ENCODE measurements at places on chromosomes 12 and 14.

DNA sequence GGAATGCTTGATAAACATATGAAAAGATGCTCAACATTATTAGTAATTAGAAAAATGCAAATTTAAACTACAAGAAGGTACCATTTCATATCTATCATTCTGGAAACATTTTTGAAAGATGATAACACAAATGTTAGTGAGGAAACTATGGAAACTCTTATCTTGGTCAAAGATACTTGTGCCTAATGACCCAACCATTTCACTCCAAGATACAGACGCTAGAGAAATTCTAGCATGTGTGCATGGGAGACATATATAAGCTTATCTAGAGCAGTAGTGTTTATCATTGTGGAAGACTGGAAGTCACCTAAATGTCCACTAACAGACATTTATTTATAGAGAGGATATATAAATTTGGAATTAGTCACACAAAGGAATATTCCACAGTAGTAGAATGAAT is 143.1 kb upstream of the HMGA2 start:
- DNase-seq, result no peak

GRCh38 chr12:53034459-53034858 is 15.4 kb upstream of the TNS2 start:
- no peak for DNase-seq

- DNase-seq, result no peak
Measured at GRCh38 chr12:15897433-15897832, 13.7 kb upstream of the DERA start.

DNA sequence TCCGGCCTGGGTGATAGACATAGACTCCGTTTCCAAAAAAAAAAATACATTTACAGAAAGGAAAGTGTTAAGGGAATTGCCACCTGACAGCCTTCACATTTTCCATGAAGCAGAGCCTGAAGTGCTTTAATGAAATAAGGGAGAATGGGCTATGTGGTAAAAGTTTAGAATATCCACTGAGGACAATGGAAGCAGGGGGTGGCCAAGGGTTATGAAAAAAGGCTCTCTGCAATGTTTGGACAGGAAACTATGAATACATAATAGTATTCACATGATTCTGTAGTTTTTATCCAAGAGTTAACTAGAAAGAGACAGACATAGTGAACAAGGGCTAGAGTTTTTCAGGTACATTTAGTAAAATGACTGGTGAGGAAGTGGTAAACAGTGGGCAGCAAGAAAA is 75.3 kb downstream of the COCH start:
- no peak for DNase-seq

GRCh38 chr14:44170101-44170500 is 337.0 kb downstream of the FSCB start:
- no peak for DNase-seq

- DNase-seq, result no peak
Measured at GRCh38 chr14:65813760-65814384, 401.3 kb downstream of the FUT8 start.

GRCh38 chr14:54803396-54803795 is 99.2 kb downstream of the GCH1 start:
- DNase-seq, result no peak

- DNase-seq, result no peak
Measured at GRCh38 chr12:46134205-46134811, 134.5 kb downstream of the SLC38A1 start.

- no peak for DNase-seq
Measured at GRCh38 chr14:100599981-100600380, 12.8 kb upstream of the BEGAIN start.

- no peak for DNase-seq
Measured at GRCh38 chr12:101040936-101041335, 169.1 kb downstream of the SLC5A8 start.

DNA sequence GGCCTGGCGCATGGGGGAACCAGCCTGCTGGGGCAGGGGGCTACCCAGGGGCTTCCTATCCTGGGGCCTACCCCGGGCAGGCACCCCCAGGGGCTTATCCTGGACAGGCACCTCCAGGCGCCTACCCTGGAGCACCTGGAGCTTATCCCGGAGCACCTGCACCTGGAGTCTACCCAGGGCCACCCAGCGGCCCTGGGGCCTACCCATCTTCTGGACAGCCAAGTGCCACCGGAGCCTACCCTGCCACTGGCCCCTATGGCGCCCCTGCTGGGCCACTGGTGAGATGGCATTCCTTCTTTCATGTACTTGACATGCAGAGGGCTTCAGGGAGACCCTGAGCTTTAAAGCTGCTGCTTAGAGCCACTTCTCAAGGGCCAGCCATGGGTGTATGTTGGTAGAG is 9.0 kb downstream of the LGALS3 start:
- no peak for DNase-seq

DNA sequence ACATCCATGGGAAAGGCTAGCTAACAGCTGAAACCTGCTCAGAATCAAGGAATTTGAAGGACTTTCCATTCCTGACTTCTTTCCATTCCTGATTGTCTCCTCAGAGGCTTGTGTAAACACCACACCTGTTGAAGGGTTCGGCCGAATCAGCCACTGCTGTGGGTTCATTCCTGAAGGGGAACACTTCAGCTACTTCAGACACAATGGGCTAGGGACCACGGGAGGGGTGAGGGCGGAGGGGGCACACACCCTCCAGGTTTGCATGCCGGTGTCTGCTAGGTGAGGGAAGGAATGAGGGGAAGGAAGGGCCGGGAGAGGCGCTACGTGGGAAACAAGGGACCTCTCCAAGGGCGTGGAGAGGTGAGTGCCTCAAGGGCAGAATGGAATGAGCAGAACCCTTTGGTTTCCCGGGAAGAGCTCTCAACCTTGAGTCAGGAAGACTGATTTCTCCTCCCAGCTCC is 1.3 kb downstream of the GPRC5A start:
- DNase-seq, result no peak

- DNase-seq, result no peak
Measured at GRCh38 chr14:49593016-49593415, 5.7 kb upstream of the LRR1 start.

DNA sequence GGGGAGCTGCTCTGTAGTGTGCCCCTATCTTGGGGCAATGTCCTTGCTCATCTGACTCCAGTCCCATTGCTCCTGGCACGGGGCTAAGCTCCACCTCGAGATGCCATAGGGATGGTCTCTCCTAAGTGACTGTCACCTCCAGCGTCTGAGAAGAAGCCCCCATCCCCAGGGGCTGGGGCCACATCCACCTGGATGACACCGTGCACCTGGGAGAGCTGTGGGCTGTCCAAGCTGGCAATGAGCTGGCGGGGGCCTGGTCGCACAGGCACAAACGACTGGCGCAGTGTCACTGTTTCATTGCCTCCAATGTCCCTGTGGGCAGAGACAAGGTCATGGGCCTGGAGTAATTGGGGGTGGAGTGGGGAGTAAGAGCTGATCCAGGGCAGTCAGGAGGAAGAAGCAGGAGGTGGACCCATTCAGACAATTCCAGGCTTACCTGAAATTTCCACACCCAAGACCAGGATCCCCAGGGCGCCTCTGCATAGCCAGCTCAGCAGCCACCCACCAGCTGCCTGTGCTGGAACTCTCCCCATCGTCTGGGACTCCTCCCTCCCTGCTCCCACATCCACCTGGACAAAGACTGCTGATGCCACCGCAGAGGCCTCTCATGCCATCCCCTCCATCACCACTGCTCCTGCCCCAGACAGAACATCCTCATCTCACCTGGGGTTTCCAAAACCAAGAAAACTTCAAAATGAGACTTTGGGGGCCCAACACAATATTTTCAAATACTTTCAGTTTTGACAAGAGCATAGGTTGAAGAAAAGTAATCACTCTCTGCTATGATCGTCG is 7.0 kb upstream of the TINF2 start:
- DNase-seq, result no peak

- no peak for DNase-seq
Measured at GRCh38 chr12:130829391-130830245, 9.4 kb downstream of the STX2 start.

DNA sequence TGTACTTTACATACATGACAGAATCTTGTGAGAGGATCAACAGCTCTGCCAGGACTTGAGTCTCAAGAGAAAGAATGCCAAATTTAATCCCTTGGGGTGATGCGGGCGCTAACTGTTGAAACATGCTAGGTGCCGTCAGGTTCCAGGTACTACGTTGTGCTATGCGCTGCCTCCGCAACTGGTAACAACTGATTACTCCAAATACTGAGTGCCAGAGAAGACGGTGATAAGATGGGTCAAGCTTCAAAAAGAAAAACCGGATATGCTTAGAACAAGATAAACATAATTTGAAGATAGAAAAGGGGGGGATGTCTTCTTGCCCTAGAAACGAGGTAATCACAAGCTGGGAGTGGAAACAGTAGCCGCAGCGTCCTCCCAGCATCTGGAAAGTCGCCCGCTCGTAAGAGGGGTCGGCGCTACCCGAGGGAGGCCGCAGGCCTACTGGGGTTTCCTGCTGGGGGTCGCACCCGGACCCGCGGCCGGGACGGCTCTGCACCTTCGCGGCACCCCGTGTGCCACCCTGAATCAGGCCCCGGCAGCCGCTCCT is 678 bp downstream of the ZBTB25 start:
- DNase-seq, result no peak

- DNase-seq, result no peak
Measured at GRCh38 chr12:14981049-14981448, 8.2 kb downstream of the PDE6H start.

- no peak for DNase-seq
Measured at GRCh38 chr12:56104815-56105608, 653 bp downstream of the PA2G4 start.

GRCh38 chr14:46215801-46216200 is 435.8 kb downstream of the RPL10L start:
- DNase-seq, result no peak

DNA sequence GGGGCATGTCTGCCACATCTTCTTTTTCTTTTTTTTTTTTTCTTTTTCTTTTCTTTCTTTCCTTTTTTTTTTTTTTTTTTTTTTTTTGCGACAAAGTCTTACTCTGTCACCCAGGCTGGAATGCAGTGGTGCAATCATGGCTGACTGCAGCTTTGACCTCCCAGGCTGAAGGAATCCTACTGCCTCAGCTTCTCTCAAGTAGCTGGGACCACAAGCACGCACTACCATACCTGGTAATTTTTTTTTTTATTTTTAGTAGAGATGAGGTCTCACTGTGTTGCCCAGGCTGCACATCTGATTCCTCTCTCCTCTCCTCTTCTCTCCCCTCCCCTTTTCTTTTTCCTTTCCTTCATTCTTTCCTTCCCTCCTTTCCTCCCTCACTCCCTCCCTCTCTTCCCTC is 18.5 kb downstream of the SLC15A5 start:
- no peak for DNase-seq

GRCh38 chr12:75964150-75964549 is 67.4 kb downstream of the PHLDA1 start:
- DNase-seq, result no peak

DNA sequence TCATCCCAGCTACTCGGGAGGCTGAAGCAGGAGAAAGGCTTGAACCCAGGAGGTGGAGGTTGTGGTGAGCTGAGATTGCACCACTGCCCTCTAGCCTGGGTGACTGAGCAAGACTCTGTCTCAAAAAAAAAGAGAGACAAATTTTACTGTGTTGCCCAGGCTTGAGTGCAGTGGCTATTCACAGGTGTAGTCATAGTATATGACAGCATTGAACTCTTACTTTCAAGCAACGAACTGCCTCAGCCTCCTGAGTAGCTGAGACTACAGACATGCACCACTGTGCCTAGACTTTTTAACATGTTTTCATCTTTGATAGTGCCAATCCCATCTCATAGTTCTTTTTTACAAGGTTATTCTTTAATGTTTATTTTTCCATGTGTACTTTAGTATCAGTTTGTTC is 13.7 kb downstream of the ARID2 start:
- DNase-seq, result no peak

DNA sequence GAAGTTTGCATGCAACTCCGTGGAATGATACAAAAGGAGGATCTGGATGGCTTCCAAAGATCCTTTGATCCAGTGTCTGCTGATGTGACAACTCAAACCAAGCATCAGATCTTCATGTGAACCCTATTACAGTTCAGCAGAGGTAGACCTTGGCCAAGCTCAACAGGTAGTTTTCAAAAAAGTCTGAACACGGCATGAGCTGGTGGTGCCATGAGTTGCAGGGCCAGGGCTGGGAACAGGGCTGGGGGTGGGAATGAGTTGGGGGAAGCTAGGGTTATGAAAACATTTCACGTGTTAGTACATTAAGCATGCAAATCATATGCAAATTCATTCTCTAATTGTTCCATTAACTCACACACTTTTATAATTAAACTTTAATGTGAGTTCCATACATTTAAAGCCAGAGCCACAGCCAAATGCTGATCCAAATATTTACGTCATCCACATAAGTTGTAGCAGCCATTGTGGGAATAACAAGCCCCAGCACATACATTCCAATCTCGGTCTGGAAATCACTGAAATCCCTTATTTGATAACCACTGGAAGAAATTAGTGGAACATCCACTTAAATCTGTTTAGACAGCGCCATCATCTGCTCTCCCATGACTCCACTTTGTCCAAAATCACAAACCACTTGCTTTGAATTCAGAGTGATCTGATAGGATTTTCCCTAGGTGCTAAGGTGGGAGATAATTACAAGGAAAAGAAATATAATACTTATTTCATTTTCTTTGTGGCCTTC is 158.5 kb downstream of the APAF1 start:
- no peak for DNase-seq

DNA sequence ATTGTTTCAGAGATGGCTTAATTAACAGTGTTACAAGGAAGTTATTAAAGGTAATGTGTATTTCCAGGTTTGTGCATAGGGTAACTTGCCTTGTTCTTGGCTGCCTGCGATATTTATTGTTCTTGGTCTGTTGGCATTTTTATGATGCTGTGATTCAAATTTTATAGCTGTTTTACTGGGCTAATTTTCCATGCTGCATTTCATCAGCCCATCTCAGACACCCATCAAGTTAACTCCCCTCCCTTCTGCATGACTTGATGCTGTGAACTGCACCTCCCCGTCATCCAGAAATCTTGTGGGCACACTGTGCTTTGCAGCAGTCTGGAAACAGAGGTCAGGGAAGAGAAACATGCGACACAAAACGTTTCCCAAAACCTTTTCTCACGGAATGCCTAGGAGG is 1049.2 kb downstream of the AACS start:
- DNase-seq, result no peak

- DNase-seq, result no peak
Measured at GRCh38 chr12:92076101-92076500, 69.5 kb downstream of the BTG1 start.

- no peak for DNase-seq
Measured at GRCh38 chr14:103111232-103111868, 11.9 kb upstream of the TNFAIP2 start.

GRCh38 chr12:105995961-105996431 is 142.8 kb downstream of the NUAK1 start:
- no peak for DNase-seq
